ENCODE measurements at places on chromosomes 5 and 9.
A peak's percentile ranks its signal among the peaks of the same experiment; 100 is the strongest.

GRCh38 chr5:138170299-138170698 lies 8.1 kb downstream of the BRD8 start:
- no peak for DNase-seq

DNA sequence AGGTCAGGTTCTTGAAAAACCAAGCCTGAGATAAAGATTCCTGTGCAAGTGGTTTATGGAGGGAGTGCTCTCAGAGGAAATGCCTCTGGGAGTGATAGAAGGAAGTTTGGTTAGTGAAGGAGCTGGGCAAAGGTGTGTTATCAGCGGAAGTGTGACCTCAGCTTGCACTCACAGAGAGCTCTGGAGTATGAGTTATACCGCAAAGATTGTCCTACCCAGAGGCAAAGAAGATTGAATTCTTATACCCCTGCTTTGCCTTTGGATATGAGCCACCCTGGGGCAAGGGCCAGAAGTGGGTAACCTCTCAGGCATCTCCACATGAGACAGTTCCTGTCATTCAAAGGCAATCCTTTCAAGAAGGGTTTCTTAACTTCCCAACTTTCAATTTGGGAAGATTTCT lies 145.6 kb downstream of the MUSK start:
- DNase-seq, result no peak

DNA sequence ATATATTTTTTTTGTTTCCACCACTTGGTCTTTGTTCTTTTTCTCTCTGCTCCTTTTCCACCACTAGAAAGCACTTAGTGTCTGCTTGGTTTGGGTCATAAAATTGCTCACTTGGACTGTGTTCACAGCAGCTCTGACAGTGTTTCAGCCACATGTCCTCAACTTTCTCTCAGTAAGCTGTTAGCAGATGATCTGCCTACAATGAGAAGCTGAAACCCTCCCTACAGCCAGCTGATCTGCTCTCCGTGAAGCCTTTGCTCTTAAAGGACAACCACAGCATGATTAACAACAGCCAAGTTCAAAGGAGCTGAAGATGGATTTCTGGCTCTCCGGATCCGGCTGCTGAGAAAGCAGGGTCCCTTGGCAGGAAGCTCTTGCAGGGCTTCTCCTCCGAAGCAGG lies 31.6 kb downstream of the PRLR start:
- no peak for DNase-seq

GRCh38 chr9:88803546-88804253 lies 187.6 kb upstream of the S1PR3 start:
- DNase-seq, result no peak

- DNase-seq, result no peak
Measured at GRCh38 chr9:130897848-130898551, 1.4 kb upstream of the QRFP start.

DNA sequence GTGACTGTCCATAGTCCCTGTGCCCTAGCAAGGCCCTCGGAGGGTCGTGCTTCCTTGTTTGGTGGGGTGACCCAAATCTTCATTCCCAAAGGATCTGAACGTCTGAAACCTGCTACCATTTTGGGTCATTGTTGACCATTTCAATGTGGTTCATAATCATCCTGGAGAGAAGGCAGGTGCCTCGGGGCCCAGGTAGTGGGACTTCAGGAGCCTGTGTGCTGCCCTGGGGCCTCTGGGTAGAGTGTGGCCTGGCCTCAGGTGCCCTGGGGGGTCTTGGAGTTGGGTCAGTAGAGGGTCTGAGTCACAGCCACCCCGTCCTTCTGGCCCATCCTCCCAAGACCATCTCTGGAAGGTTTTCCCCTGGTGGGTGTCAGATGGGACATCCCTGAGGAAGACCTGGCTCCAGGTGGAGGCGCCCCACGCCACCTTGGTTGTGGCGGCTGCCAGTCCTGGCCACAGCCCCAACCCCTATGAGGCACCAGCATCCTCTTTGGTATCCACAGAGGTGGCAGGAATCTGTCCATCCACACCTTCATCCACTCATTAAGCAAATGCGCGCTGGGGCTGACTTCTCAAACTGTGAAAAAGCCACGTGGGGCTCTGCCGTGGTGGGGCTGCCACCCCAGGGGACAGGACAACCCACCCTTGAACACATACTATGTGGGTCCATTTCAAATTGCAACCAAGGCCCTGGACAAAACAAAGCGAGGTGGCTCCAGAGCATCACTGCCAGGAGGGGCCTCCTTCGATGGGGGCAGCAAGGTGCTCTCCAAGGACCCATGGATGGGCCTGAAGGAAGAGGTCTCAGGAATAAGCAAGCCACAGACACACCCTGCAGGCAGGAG lies 41.6 kb upstream of the FCN1 start:
- no peak for DNase-seq

DNA sequence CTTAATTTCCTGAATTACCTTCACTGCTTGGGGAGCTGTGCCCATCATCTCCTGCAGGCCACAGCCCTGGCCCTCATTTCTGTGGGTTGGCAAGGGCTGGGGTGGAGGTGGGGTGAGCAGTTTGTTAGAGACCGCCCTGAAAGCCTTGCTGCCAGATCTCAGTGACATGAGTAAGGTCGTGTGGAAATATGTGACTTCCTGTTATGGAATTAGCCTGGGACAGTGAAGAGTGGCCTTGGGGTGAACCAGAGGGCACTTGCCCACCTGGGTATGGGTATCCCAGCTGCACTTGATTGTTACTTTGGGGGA lies 2.5 kb upstream of the HNRNPAB start:
- DNase-seq, result no peak

DNA sequence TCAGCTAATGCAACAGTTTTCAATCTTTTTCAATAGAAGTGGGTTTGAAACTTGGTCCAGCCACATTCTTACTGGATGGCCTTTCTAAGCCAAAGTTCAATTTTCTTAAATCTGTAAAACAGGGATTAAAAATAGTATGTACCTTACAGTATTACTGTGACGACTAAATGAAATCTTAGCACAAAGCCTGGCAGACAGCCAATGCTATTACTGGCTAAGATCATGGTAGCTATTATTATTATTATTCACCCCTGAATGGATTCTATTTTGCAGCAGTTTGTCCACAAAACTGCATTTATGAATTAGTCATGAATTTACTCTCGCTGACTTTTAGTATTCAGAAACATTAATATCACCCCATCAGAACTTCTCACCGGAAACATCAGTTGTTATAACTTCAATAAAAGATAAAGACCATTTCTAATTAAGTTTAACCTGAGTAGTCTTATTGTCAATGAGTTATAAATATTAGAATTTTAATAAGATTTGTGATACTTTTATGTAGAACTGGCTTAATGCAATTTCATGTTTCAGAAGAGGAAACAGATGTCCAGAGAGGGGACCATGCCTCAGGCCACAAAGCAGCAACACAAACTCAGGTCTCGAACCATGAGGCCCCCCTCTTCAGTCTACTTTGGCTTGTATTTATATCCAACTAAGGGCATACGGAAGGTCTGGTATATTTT lies 468.2 kb downstream of the ARHGEF28 start:
- no peak for DNase-seq

GRCh38 chr5:179257176-179257682 lies 88.0 kb downstream of the ADAMTS2 start:
- no peak for DNase-seq

DNA sequence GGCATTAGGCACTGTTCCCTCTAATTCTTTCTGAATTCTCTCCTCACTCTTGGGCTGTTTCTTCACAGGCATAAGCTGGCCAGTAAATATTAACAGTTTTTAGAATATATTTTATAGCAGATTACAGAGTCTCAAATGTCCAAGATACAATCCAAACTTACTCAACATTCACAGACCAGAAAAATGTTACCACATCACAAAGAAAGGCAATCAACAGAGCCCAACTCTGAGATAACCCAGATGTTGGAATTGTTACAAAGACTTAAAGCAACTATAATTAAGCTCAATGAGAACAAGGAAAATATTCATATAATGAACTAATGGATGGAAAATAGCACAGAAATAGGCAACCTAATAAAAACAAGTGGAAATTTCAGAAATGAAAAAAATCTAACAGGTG lies 401.1 kb upstream of the RGMB start:
- no peak for DNase-seq

GRCh38 chr9:277601-278295 lies 63.1 kb downstream of the DOCK8 start:
- DNase-seq, result no peak

DNA sequence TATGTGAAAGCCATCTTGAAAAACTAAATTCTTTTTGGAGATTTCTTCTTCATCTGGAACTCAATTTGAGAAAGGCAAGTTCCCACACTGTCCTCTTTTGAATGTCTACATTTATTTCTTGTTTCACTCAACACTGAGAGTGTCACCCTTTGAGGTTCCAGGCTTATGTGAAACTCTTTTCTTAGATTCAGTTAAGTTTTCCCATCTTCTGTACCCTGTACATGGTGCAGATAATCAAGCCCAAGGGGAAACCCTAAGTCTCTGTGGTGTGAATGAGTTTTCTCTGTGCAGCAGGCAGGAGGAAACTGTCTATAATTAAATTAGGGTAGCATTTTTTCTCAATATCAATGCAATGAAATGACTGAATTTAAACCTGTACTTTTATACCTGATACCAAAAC lies 72.3 kb upstream of the PRLR start:
- DNase-seq, result no peak

DNA sequence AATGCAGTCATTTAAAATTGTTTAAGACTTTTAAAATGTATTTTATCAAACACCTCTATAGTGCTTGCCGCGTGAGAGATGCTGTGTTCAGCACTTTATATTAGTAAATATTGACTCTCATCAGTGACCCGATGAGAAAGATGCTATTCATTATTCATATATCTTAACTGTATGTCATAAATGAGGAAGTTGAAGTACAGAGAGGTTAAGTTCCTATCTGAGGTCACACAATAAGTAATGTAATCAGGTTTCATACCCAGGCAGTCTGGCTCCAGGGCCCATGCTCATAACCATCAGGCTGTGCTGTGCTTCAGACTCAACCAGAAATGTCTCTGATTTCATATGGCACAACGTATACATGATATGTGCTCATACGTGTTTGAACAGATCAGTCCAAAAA lies 119.0 kb downstream of the SV2C start:
- no peak for DNase-seq

GRCh38 chr5:3385991-3386519 lies 209.6 kb upstream of the IRX1 start:
- no peak for DNase-seq

GRCh38 chr5:177356746-177357145 lies 978 bp upstream of the RGS14 start:
- DNase-seq, result no peak

- no peak for DNase-seq
Measured at GRCh38 chr5:6554812-6555211, 78.0 kb downstream of the NSUN2 start.

DNA sequence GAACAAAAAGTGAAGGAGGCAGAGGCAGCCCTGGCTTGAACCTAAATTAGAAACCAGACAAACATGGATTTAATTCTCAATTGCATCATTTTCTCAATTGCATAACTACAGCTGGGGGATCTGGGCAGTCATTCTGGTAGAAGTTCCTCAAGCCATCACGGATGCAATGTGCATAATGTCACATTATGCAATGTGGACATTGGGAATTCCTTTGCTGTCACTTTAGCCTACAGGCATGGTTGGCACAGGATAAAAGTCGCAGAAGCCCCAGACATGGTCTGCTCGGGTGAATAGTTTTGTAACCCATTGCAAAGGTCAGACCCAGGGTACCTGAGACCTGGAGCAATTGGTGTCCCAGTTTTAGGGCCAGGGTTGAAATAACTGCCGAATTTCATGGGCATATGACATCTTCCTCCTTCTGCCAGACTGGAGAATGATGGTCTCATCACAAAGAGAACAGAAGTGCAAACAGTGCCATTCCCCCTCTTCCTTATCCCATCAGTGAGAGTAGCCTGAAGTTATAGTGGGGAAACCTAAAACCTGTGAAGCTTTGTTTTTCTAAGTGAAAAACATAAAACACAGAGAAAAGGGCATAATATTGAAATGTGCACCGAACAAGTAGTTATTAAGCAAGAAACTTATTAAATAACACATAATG lies 290.8 kb downstream of the MSX2 start:
- DNase-seq, result no peak

GRCh38 chr5:96569770-96570169 lies 92.4 kb upstream of the CAST start:
- DNase-seq, result no peak

DNA sequence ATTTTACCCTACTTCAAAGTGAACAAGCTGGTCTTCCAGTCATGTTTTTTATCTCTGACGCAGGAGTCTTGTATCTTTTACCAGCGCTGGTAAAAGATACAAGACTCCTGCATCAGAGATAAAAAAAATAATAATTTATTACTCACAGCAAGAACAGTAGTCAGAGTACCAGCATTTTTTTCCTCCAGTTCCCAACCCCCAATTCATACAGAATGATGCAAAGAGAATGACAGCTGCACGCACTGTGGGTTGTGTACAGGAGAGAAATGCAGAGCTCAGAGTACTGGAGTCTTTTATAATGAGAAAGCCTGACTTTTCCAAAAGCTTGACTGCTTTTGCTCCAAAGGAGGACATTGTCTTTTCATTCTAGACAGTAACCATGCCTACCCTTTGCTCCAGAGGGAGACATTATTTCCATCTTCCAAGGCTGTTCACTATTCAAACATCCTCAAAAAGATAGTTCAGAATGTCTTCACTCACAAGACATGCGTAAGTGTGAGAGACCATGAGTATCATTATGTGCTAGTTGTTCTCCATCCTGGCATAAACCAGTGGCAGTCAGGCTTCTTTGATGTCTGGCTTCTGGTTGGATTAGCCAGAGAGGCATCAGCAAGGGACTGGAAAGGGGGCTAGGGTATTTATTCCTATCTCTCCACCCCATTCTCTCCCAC lies 14.3 kb upstream of the RANBP6 start:
- DNase-seq, result peak; percentile 65

GRCh38 chr5:74725331-74725730 lies 40.3 kb downstream of the HEXB start:
- DNase-seq, result no peak

GRCh38 chr9:14322211-14323082 lies 8.5 kb upstream of the NFIB start:
- peak; percentile 97 for DNase-seq

- no peak for DNase-seq
Measured at GRCh38 chr5:156375895-156376495, 49.0 kb downstream of the SGCD start.

- no peak for DNase-seq
Measured at GRCh38 chr9:110650991-110651411, 17.6 kb upstream of the MUSK start.

- no peak for DNase-seq
Measured at GRCh38 chr9:114484854-114485443, 20.3 kb downstream of the WHRN start.

DNA sequence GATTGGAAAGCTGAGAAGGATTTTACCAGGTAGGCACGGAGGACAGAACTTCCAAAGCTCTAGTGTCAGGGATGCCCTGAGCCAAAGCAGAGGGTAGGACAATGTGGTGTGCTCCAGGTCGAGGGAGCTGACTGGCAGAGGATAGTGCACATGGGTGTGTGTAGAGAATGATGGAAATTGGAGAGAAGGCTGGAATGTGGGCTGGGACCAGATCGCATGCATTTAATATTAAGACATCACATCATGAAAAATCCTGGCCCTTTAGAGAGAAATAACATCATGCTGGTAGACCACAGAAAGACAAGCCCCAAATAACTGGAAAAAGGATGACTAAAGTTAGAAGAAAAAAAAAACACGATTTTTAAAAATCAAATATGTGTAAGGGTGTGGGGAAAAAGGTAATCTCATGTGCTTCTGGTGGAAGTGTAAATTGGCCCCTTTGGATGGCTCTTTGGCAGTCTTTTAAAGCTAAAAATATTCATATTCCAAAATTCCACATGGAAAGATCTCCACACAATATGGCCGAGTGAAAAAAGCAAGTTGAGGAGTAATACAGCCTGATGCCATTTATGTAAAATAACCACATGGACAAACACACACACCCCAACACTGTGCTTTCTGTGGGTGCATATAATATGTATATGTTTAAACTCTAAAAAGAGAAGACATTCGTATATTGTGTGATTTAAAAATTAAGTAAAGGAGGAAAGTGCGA lies 67.0 kb upstream of the TGFBR1 start:
- DNase-seq, result no peak
